ENCODE measurements at places on chromosomes 2 and 18.

DNA sequence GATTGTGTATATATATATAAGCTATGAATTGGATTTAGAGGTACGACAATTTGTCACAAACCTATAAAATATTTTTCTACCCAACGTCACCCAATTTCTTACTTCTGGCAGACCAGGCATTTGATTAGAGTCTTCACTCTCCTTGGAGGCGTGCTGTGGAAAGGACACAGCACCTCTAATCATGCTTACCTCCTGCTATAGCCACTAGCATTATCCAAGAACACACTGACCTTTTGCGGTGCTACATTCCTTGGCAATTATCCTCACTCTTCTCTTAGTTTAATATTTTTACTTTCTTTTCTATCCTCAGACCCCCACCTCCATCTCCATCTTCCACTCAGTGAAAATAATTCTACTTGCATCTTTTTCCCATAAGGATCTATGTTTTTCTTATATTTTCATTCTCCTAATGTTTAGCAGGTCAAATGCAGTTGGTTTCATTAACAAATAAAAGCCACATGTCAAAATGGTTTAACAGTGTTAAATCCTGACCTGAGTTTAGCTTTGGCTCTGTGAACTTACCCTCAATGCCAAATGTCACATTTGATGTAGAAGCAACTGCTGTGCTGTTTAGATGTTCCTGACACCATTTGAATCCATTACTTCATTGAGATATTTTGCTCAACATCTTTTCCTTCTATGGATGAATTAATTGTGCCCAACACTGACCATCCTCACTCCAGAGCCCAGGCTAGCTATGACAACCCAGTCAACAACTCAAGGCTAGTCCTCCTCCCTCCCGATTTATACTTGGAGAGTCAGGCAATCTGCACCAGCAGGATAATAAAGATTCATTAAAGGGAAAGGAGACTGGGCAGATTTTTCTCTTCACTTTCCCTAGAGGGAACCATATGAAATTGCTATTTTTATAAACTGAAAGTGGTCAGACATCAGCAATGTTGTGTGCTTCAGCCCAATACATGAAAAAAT, 240.5 kb downstream of the MREG start:
- DNase-seq, result no peak

DNA sequence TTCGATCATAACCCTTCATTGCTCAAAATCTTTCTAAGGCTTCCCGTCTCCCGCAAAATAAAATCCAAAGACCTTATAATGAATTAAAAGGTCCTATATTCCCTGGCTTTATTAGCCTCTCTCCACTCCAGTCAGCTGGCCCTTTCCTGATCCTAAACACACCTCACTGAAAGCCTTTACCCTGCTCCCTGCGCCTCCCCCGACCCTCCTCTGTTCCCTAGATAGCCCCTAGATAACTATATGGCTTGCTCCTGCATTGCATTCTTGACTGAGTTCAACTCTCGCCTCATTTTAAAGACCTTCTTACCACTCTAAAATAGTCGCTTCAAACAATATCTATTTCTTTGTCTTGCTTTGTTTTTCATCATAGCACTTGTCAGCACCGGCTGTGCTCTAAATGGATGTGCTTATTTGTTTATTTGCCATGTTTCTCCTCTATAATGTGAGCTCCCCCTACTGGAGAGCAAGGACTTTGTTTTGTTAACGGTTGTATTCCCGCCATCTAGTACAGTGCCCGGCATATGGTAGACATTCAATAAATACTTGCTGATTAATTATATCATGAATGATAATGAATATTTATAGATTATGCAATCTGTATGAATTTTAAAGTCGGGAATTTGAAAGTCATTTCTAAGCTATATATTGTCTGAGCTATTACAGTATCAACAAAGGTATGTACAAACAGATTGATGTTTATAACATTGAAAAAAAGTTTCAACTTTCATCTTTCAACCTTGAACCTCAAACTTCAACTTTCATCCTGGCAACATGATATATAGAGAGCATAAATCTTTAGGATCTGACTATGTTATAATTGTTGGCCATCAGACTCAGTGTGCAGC, 32.4 kb upstream of the VIT start:
- DNase-seq, result peak; percentile 31

DNA sequence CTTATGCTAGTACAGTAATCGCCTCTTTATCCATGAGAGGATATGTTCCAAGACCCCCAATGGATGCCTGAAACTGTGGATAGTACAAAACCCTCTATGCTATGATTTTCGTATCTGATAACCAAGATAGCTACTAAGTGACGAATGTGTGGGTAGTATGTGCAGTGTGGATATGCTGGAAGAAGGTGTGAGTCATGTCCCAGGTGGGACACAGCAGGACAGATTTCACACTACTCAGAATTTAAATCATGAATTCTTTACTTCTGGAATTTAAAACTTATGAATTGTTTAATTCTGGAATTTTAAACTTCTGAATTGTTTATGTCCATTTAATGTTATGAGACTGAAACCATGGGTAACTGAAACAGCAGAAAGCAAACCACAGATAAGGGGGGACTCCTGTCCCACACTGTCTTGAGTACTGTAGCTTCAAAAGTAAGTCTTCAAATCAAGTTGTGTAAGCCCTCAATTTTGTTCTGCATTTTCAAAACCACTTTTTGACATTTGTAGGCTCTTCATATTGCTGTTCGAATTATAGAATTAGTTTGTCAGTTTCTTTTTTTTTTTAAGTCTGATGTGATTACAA, 116.0 kb downstream of the LTBP1 start:
- DNase-seq, result no peak

DNA sequence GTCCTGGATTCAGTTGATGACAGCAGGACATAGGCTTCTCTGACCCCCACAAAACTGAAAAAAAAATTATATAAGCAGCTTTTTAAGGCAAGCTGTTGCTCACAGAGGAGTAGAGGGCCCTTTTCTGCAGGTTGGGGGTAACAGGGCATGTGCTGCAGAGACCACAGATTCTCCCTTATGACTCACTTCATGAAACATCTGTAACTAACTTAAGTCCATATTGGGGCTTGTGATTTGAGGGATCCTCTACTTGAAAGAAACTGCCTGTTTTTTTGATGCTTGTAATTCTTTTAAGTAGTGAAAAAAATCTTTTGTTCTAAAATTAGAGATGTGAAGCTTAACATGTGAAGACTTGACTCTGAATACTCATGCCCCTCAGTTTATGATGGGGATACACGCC, 33.4 kb downstream of the XRCC5 start:
- peak; percentile 76 for DNase-seq

DNA sequence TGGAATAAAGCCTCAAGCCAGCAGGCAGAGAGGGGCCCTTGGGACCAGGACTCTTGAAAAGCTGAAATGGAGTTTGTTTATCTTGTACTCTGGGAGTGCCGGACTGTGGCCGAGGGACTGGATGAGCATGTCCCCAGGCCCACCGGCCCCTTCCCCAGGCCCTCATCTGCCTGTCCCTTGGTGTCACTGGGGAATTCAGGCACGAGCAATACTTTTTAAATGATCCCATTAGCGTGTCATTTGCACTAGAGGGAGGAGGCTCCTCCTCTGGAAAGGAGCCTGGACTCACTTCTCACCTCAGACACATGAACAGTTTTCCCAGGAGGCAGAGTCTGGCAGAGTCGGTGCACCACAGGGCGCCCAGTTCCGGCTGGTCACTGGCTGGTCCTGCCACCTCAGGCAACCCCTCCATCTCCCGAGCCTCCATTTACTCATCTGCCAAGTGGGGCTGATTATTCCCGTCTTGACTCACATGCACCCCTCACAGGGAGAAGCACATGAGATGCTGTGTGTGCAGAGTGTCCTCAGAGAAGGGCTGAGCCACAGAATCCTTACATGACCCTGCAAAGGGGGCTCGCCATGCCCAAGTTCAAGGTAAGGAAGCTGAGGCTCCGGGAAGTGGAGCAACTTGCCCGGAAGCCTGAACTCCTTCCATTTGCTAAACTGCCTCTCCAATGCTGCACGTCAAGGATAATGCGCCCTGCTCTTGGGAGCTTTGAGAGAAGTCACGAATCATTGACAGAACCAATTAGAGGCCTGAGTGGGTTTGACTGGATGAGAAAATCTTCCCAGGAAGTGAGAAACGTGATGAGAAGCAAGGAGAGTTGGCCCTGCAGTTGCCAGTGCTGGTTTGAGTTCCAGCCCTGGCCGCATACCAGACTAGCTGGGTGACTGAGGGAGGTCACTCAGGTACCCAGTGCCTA, 26.7 kb downstream of the CIB4 start:
- DNase-seq, result no peak

DNA sequence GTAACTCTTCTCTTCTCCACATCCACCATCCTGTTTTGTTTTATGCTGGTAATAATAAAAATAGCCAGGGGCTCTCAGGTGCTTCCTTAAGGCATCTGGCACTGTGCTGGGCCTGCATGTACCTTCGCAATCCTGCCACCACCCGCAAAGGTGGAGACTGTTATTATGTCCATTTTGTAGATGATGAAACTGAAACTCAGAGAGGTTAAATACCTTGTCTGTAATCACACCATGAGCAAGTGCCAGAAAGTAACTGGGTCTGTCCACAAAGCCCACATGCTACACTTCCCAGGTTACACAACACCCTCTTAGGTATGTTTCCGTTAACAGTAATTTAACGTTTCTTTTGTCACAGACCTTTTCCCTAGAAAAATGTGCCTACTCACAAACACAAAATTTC, 27.0 kb downstream of the NRP2 start:
- DNase-seq, result no peak

- DNase-seq, result no peak
Observed at GRCh38 chr2:219250049-219250781, 2.8 kb upstream of the TUBA4B start.

GRCh38 chr18:80086281-80086680, 22.8 kb upstream of the ADNP2 start:
- DNase-seq, result no peak

- DNase-seq, result peak; percentile 54
Observed at GRCh38 chr2:180980943-180981911, 822 bp downstream of the UBE2E3 start.

GRCh38 chr18:74496508-74497323, 553 bp downstream of the CNDP2 start:
- DNase-seq, result no peak

GRCh38 chr18:49021433-49022129, 70.8 kb upstream of the SMAD7 start:
- DNase-seq, result peak; percentile 66

DNA sequence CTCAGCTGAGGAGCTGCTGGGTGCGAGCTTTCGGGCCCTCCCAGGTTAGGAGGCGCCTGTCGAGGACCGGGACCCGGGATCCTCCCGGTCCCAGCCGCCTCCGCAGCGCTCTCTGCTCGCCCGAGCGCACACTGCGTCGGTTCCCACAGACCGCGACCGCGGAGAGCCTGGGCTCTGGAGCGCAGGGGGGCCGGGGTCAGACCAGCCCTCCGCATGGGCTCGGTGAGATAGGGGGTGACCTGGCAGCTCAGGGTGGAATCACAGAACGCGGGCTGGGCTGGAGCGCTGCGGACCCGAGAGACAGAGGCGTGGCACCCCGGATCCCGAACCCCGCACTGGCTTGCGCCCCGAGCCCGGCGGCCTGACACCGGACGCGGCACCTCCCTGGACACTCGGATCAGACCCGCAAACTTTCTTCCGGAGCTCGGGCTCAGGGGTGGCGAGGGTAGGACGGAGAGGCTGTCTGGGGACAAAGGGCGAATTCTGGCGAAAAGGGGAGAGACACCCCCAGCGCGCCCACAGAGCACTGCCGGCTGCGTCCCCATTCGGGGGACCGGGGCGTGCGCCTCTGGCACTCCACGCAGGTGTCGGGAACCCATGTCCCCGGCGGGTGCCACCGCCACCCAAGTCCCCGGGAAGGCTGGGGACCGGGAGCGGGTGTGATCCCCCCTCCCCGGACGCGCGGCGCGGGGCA, 612 bp downstream of the DIPK1C start:
- DNase-seq, result no peak

GRCh38 chr2:201228912-201229290, 31.4 kb upstream of the CASP8 start:
- no peak for DNase-seq

DNA sequence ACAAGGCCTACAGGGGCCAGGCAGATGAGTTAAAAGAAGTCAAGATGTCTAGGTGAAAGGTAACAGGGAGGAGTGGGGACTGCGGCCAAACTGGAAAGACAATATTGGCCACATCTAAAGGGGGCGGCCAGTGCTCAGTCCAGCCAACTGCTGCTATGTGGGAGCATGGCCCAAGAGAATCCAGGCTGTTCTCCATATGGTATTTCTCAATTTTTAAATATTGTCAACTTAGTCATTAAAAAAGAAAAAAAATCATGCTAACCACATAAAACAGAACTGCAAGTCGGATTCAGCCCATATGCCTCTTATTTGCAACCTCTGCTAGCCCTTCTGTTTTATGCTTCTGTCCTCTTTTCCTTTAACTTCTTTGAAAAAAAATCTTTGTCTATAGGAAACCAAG, 14.8 kb downstream of the TRABD2A start:
- DNase-seq, result no peak

DNA sequence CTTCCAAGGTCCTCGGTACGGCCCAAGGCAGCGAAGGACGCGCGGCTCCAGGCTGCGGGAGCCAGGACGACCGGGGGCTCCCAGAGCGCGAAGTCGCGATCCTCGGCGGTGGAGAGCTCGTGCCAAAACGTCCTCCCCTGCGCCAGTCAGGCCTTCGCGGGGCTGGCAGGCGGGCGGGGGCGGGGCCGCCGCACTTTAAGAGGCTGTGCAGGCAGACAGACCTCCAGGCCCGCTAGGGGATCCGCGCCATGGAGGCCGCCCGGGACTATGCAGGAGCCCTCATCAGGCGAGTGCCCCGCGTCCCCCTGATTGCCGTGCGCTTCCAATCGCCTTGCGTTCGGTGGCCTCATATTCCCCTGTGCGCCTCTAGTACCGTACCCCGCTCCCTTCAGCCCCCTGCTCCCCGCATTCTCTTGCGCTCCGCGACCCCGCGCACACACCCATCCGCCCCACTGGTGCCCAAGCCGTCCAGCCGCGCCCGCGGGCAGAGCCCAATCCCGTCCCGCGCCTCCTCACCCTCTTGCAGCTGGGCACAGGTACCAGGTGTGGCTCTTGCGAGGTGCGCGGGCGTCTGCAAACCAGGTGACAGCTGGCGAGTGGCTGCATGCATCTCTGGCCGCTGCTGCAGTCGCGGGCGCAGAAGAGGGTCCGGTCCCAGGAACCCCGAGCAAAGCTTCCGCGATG, at the start of gene CIDEA:
Gene CIDEA (plus strand): TSS at position 226 of the 684 bp plus-strand sequence. CDS start 23 bp downstream, at position 249.
- no peak for DNase-seq

GRCh38 chr2:3483227-3483985, 35.9 kb downstream of the ADI1 start:
- DNase-seq, result no peak

GRCh38 chr2:233152541-233152940, 92.4 kb downstream of the INPP5D start:
- no peak for DNase-seq

DNA sequence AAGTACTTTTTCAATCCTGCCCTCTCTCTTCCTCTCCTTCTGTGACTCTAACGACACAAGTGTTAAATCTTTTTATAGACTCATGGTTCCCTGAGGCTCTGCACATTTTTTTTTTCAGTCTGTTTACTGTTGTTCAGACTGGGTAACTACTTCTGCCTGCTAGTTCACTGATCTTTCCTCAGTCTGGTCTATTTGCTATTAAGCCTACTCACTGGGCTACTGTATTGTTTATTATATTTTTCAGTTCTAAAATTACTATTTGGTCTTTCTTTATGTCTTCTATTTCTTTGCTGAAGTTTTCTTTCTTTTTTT, 21.3 kb downstream of the PPP3R1 start:
- DNase-seq, result no peak

Data from GM13977 (cell line).